Spinal cord (tissue), 10 donors: ENCODE measurements at places on chromosomes 5 and 9. TPM values are rescaled to one million over a fixed set of nuclear protein-coding genes. Genes with fewer than 3 reads are reported as not detected.

AP3B1 gene
- 46.3 TPM for total RNA-seq

LCN1 gene
- not detected for total RNA-seq

OBP2B gene
- not detected for total RNA-seq

COL5A1 gene
- 97.1 TPM for total RNA-seq

PCDHB7 gene
- 5.2 TPM for total RNA-seq
